ENCODE measurements at places on chromosomes 3 and 15.

DNA sequence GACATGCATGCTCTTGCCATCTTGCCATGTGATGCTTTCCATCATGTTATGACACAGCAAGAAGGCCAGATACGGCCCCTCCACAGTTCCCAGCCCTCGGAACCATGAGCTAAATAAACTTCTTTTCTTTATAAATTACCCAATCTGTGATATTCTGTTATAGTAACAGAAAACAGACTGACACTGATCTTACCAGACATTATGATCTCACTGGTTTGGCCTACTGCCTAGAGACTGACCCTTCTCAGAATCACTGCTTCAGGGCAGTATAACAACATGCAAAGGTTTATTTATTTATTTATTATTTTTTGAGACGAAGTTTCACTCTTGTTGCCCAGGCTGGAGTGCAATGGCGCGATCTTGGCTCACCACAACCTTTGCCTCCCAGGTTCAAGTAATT, 14.0 kb downstream of the ZNF619 start:
- no peak for DNase-seq

DNA sequence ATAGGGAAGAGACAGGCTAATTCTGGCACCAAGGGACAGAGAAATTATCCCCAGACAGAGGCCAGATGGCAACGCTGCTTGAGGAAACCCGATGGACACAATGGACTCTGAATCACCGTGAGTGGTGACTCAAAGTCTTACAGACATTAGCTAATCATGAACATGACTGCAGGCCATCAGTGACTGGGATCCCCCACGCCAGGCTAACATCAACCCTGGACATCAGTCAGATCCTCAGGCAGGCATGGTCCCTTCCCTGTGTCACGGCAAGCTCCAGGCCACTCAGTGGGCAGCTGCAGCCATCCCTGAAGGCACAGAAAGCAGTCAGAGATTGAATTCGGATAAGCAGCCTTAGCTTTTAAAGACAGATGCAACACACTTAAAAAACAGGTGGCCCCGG, 23.8 kb upstream of the OXTR start:
- DNase-seq: no peak

DNA sequence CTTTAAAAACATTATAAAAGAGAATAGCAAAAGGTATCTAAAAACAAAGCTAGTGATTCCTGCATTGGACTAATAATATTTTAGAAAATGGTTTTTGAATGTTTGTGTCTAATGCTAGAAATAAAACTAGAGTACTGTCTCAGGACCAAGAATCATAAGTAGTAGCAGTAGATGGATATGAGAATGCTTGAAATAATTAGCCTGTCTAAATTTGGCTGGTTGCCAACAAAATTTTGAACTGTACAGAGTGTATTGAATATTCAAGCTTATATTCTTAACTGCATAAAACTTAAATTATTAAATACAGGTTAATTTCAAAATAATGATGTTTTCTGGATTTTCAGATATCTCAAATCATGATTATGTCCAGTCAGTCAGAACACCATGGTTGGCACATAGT, 14.0 kb downstream of the ABHD5 start:
- no peak for DNase-seq

DNA sequence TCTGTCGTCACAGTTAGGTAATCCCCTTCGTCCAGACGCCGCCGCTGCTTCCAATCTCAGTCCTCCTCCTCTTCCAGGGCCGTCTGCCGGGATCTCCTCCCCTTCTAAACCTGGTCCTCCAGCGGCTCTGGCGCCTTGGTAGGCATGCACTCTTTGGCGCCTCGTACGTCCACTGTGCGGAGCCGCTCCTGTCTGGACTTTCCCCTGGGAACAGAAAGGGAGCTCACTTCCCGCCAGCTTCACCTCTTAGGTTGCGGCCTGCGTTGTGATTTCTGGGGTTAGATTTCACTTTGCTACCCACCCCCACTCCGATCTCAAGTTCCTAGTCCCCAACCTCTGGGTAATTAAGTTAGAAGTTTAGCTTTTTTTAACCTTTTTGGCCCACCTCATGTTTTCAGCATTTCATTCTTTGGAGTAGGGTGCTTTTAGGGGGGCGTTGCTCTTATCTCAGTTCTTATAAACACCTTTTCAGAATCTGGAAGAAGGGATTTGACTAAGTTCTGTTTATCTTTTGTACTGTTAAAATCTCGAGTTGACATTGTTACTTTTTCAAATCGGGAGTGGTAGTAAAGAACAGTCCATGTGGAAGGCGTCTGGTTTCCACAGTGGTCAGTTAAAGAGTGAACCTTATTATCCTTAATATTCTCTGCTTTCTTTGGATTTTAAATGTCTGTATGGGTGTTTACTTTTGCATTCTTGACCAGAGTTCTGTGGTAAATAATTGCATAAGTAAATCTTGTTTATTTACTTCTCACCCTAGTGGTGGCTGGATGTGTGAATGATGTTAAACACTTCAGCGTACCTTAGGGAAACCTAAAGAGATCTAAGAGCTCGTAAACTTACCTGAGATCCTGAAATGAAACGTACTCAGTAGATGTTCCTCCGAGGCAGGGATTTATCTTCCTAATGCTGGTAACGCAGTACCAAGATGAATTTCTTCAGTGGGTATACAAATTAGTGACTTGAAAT, 611 bp downstream of the CTDSPL2 start:
- DNase-seq: no peak

- DNase-seq: no peak
Measured at GRCh38 chr3:45551214-45552010, 43.1 kb upstream of the LIMD1 start.

- DNase-seq: peak; percentile 24
Measured at GRCh38 chr15:95690631-95691340, 639.7 kb upstream of the NR2F2 start.

- DNase-seq: no peak
Measured at GRCh38 chr3:124748560-124749198, 18.4 kb downstream of the UMPS start.

DNA sequence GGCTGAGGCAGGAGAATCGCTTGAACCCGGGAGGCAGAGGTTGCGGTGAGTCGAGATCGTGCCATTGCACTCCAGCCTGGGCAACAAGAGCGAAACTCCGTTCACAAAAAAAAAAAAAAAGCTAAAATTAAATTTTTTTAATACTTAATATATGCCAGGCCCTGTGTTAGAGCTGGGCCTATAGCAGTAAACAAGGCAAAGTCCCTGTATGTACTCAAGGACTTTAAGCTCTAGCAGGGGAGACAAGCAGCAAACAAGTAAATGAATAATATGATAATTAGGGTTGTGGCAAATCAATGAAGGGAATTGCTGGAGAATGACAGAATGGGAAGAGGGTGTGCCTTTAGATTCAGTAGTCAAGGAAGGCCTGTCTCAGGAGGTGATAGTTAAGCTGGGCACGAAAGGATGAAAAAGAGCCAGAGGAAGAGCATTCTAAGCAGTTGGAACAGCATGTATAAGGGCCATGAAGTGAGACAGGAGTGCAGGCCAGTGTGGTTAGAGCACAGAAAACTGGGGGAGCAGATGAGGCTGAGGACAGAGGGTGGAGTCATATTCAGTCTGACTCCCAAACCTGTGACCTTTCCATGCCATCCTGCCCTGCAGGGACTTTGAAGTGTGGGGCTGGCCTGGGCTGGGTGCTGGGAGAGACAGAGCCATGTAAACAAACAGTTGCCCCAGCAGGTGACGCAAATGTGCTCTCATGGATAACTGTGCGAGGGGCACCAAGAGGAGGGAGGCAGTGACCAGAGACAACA, 6.6 kb upstream of the RAF1 start:
- DNase-seq: no peak

DNA sequence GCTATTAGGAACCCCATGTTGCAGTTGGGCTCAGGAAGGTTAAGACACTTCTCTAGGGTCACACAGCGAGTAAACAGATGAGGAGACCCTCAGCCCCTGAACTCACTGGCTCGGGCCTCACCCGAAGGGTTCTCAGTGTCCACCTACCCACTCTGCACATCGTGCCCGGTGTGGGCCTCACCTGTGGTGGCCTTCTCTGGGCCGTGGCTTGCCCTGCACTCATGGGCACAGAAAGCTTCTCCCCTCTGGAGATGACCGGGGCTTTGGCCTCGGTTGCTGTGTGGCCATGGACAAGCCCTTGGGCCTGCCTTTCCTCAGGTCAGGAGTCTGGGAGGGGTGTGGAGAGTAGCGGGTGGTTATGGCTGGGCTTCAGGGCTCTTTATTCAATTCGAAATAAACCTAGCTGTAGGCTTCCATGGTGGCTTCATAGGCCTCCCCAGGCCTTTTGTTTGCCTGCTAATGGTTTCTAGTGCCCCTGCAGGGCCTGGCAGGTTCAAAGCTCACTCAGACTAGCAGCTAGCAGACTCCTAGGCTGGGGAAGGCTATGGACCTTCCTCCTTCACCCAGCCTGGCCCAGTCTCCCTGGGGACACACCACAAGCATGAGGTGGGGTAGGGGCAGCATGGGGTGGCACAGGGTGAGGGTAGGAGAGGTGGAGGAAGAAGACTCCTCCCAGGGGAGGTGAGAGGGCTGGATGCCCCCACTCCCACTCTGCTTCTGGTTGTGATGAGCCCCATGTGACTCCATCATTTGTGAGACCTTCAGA, 103.1 kb downstream of the LINGO1 start:
- DNase-seq: no peak

DNA sequence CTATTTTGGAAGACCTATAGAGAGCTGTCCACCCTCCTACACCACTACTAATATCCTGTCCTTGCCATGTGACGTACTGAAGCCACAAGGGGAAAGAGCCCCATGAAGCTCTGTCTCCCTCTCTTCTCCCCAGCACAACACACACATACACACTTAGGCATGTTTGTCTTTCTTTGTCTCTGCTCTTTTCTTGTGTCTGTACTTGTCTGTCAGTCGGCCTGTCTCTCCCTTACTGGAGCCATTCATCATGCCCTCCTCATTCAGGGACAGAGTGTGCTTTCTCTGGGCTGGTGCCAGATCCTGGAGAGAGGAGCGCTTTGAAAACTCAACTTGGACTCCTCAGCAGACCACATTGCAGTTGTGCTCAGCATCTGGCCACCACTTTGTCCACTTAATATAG, 47.6 kb downstream of the PSMD6 start:
- DNase-seq: no peak

DNA sequence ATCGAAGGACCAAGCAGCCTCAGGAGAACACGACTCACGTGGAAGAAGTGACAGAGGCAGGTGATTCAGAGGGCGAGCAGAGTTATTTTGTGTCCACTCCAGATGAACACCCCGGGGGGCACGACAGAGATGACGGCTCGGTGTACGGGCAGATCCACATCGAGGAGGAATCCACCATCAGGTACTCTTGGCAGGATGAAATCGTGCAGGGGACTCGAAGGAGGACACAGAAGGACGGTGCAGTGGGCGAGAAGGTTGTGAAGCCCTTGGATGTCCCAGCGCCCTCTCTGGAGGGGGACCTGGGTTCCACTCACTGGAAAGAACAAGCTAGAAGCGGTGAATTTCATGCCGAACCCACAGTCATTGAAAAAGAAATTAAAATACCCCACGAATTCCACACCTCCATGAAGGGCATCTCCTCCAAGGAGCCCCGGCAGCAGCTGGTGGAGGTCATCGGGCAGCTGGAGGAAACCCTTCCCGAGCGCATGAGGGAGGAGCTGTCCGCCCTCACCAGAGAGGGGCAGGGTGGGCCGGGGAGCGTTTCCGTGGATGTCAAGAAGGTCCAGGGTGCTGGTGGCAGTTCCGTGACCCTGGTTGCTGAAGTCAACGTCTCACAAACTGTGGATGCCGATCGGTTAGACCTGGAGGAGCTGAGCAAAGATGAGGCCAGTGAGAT, 26.0 kb downstream of the SYNM start:
- no peak for DNase-seq

DNA sequence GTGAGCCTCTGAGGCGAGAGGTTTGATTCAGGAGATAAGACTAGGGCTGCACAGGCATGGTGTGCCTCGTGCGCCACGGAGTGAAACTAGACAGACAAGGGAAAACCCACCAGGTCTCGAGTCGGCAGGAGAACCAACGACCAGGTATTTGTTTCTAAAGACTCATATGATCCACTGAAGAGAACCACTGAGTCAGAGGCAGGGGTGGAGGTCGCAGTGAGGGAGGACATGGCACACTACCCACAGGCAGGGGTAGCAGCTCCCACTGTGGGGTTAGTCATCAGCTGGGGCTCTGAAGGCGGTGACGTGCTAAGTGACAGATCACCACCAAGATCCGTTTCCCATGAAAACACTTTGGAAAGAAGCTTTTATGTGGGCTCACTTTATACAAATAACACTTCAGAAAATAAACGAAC, 45.7 kb downstream of the CHSY1 start:
- no peak for DNase-seq

DNA sequence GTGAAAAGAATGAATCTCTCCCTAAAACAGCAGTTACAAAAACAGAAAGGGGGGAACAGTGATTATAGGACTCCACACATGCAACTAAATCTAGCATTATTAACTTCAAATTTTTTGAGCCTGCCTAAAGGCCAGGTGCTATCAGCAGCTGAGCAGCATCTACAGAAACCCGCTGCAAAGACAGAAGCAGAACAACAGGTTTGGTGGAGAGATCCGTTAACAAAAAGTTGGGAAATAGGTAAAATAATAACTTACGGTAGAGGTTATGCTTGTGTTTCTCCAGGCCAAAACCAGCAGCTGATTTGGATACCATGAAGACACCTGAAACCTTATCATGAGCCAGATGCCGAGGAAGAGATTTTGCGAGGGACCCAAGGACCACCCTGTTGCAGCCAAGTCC, 201.6 kb upstream of the UBE3A start:
- DNase-seq: no peak

DNA sequence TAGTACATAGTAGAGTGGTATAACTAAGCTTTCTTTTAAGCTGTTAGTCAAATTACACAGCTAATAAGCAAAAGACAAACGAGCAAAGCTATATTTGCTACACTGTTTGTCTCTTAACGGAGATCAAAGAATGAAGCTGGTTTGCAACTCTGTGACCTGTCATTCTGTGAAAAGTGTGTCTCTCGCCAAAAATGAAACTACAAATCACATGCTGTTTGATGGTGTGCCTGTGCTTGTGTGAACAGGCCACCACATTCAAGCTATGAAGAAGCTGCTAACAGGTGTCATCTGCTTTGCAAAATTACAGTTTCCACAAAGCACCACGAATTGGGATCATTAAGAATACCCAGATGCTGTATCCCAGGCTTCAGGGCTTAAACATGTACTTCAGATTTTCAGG, 667.8 kb upstream of the NAALADL2 start:
- DNase-seq: no peak

GRCh38 chr15:67884514-67885174, 44.8 kb upstream of the RNU6-1 start:
- peak; percentile 46 for DNase-seq

GRCh38 chr3:147359177-147360050, 46.9 kb downstream of the ZIC4 start:
- no peak for DNase-seq

GRCh38 chr3:84717894-84718293, 240.9 kb upstream of the CADM2 start:
- no peak for DNase-seq

- DNase-seq: peak; percentile 76
Measured at GRCh38 chr3:4834403-4834866, 144.8 kb upstream of the BHLHE40 start.

DNA sequence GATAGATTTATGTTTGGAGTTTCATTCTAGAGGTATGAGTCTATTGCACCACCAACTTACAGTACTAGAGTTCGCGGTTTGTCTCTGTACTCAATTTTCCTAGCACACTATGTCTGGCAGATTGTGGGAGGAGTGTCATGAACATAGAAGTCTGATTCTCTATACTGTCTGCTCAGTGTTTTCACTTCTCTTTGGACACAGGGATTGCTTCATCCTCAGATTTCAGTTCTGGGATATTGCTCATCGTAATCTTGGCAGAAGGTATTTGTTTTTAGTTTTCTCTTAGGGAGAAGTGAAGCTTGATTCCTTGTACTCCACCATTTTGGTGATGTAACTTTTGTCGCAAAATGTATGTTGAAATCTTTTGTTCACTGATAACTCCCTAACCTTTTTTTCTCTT, 27.8 kb upstream of the AZI2 start:
- DNase-seq: no peak

Data from GM06990 (cell line).